ENCODE measurements at places on chromosomes 2 and 18.

GRCh38 chr2:240926516-240927389 is 20.6 kb downstream of the CROCC2 start:
- DNase-seq: no peak

DNA sequence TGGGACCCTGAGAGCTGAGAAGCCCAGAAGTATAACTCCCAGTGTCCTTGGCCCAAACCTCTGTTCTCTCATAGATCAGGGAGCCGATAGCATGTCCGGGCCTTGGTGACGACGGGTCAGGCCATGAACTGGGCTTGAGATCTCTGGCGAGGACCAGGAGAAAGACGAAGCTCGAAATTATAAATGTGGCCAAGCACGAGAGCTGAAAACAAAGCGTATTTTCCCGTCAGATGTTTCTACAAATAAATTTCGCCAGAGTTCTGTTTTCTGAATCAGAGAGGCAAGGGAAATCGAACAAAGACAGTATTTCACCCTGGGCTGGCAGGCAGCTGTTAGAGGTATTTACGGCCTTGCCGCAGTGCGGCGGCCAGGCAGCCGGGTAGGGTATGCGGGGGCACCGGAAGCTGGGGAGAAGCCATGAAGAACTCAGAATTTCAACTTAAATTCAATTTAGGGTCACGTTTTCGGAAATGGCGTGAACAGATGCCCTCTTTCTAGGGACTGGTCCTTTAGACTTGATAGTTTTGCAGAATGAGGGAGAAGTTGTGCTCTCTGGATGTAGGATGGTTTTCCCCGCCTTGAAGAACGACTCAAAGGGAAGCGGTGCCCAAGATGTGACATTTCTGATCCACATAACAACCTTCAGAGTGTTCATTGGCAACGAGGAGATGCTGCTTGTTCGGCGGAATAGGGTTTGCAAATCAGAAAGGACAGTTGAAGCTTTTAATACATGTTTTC is 9.6 kb downstream of the HOXD8 start:
- DNase-seq: no peak

- no peak for DNase-seq
Measured at GRCh38 chr18:23200756-23201155, 65.5 kb downstream of the CABLES1 start.

DNA sequence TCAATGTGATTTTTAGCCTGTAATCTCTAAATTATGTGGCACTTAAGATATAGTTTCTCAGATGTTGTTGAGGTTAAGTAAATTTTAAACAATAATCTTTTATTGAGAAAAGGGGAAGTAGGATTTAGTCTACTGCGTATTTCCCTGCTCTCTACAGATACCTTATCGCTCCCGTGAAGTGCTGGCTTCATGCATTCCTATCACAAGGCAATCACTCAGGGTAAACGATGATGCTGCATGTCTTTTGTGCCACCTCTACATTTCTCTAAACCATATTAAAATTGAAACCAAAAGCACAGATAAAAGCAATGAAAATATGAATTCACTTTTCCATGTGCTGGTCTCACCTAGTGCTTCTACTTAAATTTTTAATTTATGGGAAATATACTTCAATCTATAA is 14.4 kb upstream of the RPE start:
- no peak for DNase-seq

GRCh38 chr2:238103465-238104225 is 3.5 kb downstream of the ESPNL start:
- DNase-seq: no peak

DNA sequence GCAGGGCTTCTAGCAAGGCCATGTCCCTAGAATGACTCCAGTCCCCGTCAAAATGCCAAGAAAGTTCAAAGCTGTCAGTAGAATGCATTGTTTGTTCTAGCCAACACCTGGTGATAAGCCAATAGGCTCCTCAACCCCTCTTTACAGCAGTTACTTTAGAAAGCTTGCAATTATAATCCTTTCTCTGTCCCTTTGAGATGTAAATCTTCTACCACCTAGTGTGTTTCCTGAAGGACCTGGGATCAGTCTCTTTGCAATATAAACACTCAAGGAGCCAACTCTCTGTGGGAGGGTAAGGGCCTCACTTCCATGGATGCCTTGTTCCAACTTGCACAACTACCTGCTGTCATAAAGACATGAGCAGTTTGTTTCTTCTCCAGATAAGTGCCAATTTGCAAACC is 301.8 kb downstream of the NBAS start:
- no peak for DNase-seq

- DNase-seq: no peak
Measured at GRCh38 chr18:49632588-49632987, 70.7 kb downstream of the LIPG start.

- no peak for DNase-seq
Measured at GRCh38 chr2:70371753-70372152, 69.9 kb upstream of the FAM136A start.

GRCh38 chr2:8522687-8523086 is 159.2 kb upstream of the ID2 start:
- DNase-seq: no peak

DNA sequence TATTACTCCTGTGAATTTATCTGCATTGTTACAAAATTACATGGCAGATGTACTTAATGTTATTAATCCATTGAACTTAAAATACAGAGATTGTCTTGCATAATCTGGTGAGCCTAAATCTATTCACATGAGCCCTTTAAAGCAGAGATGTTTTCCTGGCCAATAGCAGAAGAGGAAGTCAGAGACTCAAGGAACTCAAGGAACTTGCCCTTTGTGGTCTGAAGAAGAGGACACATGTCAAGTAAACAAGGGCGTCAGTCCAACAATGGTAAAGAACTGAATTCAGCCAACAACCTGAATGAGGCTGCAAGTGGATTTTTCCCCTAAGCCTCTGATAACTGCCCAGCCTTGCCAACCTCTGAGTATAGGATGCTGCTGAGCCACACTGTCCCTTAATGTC is 356.3 kb upstream of the PKDCC start:
- no peak for DNase-seq

GRCh38 chr18:36096955-36097354 is 29.6 kb upstream of the RPRD1A start:
- DNase-seq: no peak

GRCh38 chr2:51579412-51579811 is 547.5 kb upstream of the NRXN1 start:
- DNase-seq: no peak

DNA sequence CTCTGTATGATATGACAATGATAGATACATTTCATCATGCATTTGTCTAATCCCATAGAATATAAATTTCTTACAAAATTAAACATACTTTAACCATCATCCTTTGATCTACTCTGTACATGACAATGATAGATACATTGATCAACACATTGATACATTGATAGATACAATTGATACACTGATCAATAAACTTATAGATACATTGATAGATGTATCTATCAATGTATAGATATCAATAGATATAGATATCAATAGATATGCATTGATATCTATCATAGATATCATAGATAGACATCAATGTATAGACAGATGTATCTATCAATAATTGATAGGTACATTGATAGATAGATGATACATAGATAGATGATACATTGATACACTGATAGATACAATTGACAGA is 105.4 kb downstream of the DYM start:
- DNase-seq: no peak
